ENCODE measurements at places on chromosomes 16 and 17.

DNA sequence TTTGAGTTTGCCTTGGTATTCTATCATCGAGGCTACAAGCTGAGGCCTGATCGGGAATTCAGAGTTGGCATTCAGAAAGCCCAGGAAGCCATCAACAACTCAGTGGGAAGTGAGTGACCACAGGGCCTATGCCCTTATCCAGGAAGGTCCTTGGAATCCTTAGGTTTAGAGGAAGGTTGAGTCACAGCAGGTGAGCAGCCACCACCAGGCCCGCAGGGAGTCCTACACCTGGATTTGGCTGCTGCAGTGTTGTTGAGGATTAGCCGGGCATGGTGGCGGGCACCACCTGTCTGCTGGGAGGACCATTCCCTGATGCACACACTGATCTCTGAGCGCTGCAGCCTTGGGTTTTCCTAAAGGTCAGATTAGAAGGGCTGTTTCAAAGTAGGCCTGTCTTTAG lies 5.2 kb downstream of the ODAD4 start:
- H3K4me1 ChIP-seq: peaks cover 27% of the 10 kb centered on the region
- H3K36me3 ChIP-seq: no peaks in the 10 kb centered on the region
- no peak overlapping the region for H3K27ac ChIP-seq
- DNase-seq: no peak
- H3K27me3 ChIP-seq: no peaks in the 10 kb centered on the region

GRCh38 chr16:27495191-27495590 lies 54.5 kb downstream of the GTF3C1 start:
- H3K4me1 ChIP-seq: no peaks in the 10 kb centered on the region
- no peaks in the 10 kb centered on the region for H3K36me3 ChIP-seq
- H3K27ac ChIP-seq: no peak overlapping the region
- no peak for DNase-seq

GRCh38 chr17:50976951-50977472 lies 110.9 kb upstream of the TOB1 start:
- no peak overlapping the region for H3K27ac ChIP-seq
- H3K36me3 ChIP-seq: peaks cover 7% of the 10 kb centered on the region
- H3K27me3 ChIP-seq: no peaks in the 10 kb centered on the region
- H3K4me1 ChIP-seq: no peaks in the 10 kb centered on the region
- no peak overlapping the region for H3K4me3 ChIP-seq

- H3K4me3 ChIP-seq: no peak overlapping the region
- peak overlapping the region; percentile 62 for H3K27ac ChIP-seq
- H3K36me3 ChIP-seq: no peaks in the 10 kb centered on the region
- peaks cover 13% of the 10 kb centered on the region for H3K4me1 ChIP-seq
Measured at GRCh38 chr17:75633486-75634375, 497 bp downstream of the SMIM5 start.

DNA sequence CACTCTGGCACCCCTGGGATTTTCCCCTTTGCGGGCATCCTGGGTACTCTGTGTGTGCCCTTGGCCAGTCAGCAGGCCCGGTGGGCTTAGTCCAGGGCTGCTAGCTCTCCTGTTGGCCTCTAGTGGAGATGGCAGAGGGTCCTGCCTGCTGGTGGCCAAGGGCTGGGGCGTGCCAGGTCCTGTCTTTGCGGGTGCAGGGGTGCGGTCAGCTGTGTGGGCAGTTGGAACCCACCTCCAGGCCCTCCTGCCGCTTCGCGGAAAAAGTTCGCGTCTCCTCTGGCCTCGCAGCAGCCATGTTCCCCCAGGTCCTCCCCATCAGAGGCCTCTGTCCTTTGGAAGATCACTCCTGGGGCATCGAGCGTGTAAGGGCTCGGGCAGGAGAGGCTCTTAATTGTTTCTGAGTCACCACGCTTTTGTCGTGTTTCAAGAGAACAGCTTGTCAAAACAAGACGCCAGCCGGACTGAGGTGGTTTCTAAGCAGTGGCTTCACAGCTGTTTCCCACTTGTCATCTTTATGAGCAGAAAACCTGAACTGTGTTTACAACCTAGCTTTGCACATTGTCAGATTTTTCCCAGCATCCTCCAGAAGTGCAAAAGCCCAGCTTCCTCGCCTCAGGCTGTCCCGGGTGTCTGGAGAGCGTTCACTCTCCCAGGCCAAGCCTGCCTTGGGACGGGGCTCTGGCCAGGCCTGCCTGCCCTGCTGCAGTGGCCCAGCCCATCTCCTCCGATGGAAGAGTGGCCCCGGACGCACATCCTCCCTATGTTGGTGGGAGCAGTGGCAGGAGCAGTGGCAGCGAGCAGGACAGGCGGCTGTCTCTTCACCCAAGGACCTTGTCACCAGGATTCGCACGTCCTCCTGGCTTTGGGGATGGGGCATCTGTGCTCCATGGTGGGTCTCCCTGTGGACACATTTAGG lies 5.0 kb upstream of the DNASE1L2 start:
- H3K27ac ChIP-seq: no peak overlapping the region
- no peaks in the 10 kb centered on the region for H3K4me1 ChIP-seq
- no peak overlapping the region for H3K4me3 ChIP-seq

GRCh38 chr16:90031931-90032673 lies 12.8 kb upstream of the DBNDD1 start:
- H3K27ac ChIP-seq: no peak overlapping the region
- no peaks in the 10 kb centered on the region for H3K4me1 ChIP-seq
- H3K36me3 ChIP-seq: no peaks in the 10 kb centered on the region
- no peak for DNase-seq
- no peaks in the 10 kb centered on the region for H3K27me3 ChIP-seq

DNA sequence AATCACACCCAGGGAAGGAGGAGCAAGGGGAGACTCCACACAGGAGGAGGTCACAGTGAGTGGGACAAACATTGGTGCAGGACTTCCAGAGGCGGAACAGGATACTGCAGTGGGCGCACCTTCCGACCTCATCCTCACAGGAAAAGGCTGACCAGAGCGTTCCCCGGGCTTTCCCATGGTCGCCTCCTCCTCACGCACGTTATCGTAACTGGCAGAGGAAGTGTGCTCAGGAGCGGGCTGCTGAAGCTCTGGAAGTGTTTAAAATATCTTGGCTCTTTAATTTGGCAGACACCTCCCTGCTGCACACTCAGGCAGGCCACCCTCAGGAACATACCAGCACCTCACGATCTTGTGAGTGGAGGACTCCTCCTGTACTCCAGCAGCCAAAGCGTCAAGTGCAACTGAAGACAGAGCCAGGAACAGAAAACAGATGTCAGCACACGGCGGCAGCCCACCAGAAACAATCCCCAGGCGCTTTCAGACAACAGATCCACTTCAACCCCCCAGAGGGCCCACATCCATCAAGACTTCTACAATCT lies 17.5 kb downstream of the FANCA start:
- H3K27me3 ChIP-seq: no peaks in the 10 kb centered on the region
- H3K4me1 ChIP-seq: no peaks in the 10 kb centered on the region
- H3K36me3 ChIP-seq: no peaks in the 10 kb centered on the region
- no peak overlapping the region for H3K27ac ChIP-seq
- H3K4me3 ChIP-seq: no peak overlapping the region

DNA sequence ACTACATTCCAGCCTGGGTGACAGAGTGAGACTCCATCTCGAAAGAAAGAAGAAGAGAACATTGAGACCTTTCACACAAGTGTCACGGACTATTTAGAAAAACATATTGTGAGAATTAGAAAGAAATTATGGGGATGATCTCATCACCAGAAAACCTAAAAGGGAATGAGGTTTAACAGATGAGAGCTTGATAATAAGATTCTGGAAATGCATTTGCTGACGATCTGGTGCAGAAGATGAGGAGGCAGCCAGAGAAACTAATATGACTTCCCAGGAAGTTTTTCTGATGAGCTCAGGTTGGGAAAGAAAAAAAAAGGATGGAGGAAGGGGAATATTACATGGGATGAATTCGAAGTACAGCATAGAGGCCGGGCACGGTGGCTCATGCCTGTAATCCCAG lies 10.8 kb upstream of the APOH start:
- H3K4me3 ChIP-seq: no peak overlapping the region
- H3K27me3 ChIP-seq: no peaks in the 10 kb centered on the region
- no peaks in the 10 kb centered on the region for H3K36me3 ChIP-seq
- H3K4me1 ChIP-seq: no peaks in the 10 kb centered on the region
- H3K27ac ChIP-seq: no peak overlapping the region

DNA sequence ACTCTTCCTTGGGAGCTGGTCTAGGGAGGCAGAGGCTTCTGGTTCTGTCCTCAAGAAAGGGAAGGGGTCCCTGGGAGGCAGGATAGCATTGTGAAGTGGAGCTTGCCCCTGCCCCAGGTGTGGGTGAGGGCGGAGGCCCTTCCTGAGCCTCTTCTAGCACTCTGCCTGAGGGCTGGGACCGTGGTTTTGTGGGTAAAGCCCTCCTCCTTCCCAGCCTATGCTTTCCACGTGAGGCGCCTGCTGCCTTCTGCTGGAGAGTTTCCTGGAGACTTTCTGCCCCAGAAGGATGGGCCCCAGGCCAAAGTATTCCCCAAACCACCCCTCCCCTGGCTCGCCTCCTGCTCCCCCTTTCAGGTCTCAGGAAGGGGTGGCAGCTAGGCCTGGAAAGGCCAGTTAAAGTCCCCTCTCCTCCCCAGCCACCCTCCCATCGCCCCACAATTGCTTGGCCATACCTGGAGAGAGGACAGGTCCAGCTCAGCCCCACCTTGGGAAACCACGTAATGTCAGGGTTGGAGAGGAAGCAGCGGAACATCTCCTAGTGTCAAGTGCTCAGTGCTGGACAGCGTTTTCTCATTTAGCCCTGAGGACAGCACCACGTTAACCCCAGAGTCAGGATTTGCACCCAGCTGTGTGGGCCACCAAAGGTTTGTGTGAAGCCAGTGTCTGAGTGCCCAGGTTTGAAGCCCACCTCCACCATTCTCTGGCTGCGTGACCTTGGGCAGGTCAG lies 5.6 kb downstream of the SBK1 start:
- no peak overlapping the region for H3K27ac ChIP-seq
- H3K4me1 ChIP-seq: no peaks in the 10 kb centered on the region
- DNase-seq: no peak
- peaks cover 49% of the 10 kb centered on the region for H3K27me3 ChIP-seq

DNA sequence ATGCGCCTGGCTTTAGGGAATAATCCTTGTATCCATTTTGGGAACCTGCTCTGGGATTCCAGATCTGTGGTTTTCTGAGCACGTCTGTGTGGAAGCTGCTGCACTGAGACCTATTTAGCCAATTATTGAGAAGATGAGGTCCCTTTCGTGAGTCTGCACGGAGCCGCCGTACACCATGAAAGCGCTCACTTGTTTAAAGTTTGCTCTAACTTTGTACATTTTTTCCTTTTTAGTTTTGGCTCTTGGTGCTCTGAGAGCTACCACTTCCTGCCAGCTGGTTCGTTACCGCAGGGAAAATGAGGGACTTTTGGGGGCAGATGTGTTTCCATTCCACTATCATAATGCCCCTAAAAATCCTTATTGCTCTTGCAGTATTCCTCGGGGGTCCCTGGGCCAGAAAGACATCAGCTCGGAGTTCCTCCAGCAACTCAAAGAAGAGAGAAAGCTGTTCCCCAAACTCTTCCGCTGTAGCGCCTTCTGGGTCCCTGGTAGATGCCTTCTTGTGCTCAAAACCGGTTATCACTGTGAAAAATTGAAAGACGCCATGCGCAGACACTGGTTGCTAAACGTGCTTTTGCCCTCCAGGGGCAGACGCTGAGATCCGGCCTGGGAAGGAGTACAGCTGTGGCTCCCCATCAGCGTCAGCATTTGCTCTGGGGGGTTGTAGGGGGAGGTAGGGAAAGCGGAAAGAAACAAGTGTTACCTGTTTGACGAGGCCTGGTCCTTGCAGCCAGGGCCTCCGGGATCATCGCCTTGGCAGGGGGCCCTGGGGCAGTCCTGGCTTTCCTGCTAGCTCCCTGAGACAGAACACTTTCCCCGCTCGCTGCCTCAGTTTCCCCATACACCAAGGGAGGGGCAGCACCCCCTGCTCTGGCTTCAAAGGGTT lies 238.1 kb downstream of the MRTFB start:
- H3K36me3 ChIP-seq: no peaks in the 10 kb centered on the region
- no peaks in the 10 kb centered on the region for H3K27me3 ChIP-seq
- no peak for DNase-seq
- H3K4me3 ChIP-seq: no peak overlapping the region
- H3K27ac ChIP-seq: peak overlapping the region; percentile 31

DNA sequence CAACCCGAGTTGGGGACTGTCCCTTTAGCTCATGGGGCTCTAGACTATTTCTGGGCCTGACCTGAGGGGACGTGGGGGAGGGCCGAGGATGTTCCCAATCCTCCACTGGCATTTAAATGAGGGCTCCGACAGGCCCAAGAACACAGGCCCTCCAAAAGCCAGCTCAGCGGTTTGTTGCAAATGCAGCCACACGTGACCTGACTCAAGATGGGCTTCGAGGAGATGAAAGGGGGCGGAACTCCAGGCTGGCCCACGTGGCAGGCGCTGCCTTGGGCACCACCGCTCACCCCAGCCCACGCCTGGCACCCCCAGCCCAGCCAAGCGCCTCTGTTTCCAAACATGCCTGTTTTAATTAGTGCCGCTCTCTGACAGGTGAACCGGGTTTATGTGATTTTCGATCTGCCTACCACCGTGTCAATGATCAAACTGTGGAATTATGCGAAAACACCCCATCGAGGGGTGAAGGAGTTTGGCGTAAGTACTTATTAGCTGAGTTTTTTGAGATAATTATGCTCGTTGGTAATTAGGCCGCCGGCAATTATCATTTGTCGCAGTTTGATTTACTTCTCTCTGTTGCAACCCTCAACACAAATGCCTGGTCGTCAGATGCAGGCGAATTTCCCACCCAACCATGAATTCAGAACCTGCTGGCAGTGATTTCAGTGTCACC lies 226.7 kb downstream of the KATNIP start:
- H3K4me3 ChIP-seq: no peak overlapping the region
- DNase-seq: no peak
- H3K27ac ChIP-seq: no peak overlapping the region
- no peaks in the 10 kb centered on the region for H3K4me1 ChIP-seq

DNA sequence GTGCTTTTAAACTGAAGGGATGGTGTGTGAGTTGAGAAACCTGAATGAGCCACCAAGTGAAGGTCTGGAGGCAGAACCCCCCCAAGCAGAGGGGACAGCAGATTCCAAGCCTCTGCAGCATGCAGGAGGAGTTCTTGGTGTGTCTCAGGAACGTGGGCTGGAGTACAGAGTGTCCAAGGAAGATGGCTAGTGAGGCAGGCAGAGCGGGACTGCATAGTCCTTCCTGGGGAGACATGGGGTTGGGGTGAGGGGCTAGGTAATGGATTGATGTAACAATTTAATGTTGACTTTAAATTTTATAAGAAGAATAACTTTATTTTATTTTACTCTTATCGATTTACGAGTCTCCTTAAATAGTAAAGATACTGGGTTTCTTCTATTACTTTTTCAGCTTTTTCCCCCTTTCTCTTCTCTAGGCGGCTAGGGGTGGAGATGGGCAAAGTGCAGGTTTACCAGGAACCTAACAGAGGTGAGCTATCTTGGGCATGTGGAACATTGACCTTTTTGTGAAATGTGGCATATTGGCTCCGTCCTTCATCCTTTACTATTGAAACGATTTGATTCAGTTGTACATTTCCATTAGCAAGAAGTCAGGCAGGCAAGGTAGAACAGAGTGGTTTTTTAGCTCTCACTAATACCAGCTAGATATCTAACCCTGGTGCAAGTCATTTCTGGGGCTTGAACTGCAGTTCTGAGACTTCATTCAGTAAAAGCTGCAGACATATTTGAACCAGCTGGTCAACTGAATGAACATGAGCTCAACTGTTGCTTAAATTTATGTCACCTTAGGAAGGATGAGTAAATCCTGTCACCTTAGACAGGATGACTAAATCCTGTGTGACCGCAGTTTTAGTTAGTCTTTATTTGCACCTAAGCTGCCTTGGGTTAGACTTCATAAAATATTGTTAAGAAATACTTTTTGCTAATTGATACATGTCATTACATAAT lies 9.2 kb downstream of the PRPSAP2 start:
- H3K4me3 ChIP-seq: no peak overlapping the region
- H3K4me1 ChIP-seq: no peaks in the 10 kb centered on the region
- no peaks in the 10 kb centered on the region for H3K36me3 ChIP-seq
- DNase-seq: no peak
- H3K27me3 ChIP-seq: no peaks in the 10 kb centered on the region
- H3K27ac ChIP-seq: no peak overlapping the region
